ENCODE measurements at places on chromosomes 2 and 18.

DNA sequence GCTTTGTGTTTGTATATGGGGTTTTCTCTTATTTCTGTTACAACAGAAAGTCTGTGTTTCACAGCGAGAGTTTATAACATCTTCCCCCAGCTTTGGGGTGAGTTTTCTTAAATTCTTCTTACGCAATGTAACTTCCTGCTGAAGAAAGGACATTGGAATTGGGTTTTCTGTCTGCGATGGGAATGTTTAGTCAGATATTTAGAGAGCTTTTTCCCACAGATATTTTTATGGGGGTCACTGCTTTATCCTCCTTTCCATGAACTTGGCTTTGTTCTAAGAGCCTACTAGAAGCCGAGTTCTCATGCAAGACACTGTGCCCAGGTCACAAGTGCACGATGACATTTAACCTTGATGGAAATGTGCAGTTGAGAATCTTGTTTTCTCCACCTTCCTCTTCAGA is 22.1 kb downstream of the B3GNT2 start:
- no peak for DNase-seq

DNA sequence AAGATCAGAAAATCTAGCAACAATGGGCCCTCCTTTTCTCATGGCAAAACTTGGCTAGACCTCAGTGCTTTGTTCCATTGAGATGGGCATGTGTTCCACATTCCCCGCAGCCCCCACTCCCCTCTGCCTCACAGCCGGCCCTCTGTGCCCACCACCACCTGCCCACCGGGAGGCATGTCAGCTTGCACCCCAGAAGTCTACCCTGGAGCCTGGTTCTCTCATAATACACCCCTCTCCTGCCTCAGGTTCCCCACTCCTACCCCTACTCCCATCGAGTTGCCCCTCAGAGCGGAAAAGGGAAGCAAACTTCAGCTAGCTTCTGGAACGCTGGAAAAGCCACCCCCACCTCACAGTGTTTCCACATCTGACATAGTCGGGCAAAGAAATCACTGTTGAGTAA is 219.0 kb downstream of the ANAPC1 start:
- DNase-seq = no peak

DNA sequence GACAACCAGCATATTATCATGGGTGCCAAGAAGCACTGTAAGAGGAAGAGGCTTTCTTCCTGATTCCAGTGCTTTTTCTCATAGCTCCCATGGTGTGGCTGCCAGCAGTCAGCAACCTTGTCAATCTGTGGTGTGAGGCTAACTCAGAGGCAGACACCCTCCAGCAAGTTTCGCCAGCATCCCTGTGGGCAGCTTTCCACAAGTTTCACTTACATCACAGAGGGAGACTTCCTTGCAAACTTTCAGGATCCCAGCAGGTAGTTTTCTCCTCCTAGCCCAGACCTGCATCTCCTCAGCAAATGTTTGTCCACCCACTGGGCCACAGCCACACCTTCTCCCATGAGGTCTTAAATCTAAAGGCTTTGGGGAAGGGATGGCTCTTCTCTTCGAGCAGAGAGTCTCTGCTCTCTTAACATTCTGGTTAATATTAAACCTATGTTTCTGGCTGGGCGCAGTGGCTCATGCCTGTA is 9.1 kb downstream of the DNAH7 start:
- DNase-seq = no peak

- DNase-seq = no peak
Measured at GRCh38 chr2:236505648-236506047, 64.0 kb upstream of the ACKR3 start.

GRCh38 chr18:44229693-44230108 is 451.0 kb upstream of the SETBP1 start:
- no peak for DNase-seq

GRCh38 chr2:14944562-14945346 is 312.2 kb downstream of the LRATD1 start:
- no peak for DNase-seq

DNA sequence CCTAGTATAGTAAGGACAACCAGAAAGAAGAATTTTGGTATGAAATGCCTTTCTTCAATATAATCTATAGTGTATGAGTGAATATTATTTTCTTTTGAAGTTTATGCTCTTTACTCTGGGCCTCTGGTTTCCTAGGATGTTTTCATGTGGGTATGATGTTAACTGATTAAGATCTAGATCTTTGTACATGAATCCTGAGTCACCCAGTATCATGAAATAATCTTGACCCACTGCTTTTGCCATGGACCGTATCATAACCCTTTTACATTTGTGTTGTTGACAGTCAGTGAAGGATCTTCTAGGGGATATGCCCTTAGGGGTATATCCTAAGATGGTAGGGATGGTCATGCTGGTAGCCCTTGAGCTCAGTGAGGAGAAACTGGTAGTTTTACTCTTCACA is 100.3 kb downstream of the RAB3GAP1 start:
- no peak for DNase-seq

DNA sequence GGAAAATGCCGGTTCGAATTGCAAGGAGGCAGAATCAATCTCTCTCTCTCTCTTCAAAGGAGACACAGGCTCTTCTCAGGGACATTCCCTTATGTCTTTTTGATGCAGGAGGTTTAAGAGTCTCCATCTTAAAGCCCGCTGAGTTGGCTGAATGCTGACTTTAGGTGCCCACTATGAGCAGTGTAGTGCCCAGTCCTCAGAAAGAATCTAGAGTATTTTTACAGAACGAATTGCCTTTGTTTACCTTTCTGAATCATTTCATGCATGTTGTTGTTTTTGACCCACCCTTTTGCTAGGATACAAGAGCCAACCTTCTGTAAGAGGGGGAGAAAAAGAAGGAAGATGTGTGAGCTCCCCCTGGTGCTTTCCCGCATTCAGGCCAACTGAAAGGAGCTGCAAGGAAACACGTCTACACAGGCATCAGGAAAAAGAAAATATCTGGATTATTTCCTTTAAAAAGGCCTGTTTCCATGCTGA is 193.5 kb upstream of the TCF4 start:
- no peak for DNase-seq

GRCh38 chr2:47744074-47744473 is 38.9 kb upstream of the MSH6 start:
- no peak for DNase-seq

DNA sequence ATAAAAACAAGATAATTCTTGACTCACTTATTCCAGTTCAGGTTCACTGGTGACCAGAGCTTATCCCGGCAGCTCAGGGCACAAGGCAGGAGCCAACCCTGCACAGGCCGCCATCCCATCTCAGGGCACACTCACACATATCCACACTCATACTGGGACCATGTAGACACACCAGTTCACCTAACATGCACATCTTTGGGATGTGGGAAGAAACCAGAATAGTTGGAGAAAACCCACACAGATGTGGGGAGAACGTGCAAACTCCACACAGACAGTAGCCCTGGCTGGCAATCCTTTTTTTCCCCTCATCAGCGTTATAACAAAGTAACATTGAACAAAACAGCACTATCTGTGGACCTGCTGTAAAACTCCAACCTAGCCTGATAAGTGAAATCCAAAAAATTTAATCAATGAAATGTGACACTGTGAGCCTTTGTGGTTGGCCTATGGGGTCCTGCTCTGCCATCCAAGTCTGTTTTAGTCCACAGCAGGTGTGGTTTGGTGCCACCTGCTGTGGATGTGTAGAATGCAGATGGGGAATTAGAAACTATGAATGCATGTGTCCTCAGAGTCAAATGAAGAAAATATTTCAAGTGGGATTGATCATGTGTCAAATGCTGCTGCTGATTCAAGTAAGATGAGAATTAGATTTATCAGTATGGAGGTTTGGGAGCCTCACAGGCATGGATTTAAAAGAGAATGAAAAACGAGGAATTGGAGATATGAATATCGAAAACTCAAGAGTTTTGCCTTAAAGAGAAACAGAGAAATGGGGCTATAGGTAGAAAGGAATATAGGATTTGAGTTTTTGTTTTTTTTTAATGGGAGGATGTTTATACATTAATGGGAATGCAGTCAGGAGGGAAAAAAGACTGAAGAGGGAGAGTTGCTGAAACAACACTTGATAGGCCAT is 47.0 kb downstream of the UGP2 start:
- DNase-seq = peak; percentile 56

DNA sequence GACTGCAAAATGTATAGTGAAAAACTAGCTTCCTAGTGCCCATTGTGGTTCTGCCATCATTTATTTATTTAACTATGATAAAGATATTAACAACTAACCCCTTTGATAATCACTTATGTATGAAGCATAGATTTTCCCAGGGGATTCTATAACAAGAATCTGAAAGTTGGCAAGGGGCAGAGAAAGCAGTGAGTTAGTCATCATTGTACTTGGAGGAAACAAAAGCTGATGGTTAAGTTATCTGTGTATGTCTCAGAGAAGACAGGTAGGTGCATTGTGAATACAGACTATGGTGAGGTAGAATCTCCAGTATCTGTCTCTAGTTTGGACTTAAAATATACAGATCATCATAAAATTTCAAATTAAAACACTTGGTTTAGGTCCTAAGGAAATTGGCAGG is 2159.1 kb upstream of the CELF4 start:
- no peak for DNase-seq

GRCh38 chr18:5969989-5970403 is 74.7 kb upstream of the TMEM200C start:
- no peak for DNase-seq

- no peak for DNase-seq
Measured at GRCh38 chr2:218622606-218623365, 15.1 kb downstream of the PLCD4 start.

DNA sequence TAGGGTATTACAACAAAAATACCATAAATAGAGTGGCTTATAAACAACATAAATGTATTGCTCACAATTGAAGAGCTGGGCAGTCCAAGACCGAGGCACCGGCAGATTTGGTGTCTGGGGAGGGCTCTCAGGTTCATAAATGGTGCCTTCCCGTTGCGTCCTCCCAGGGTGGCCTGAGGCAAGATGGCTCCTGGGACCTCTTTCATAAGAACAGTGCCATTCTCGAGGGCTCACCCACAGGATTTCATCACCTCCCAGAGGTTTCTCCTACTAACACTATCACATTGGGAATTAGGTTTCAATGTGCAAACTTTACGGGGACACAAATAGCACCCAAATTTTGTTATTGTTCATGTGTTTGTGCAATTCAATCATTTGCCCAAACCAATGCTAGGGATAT is 793.5 kb upstream of the HS6ST1 start:
- no peak for DNase-seq

DNA sequence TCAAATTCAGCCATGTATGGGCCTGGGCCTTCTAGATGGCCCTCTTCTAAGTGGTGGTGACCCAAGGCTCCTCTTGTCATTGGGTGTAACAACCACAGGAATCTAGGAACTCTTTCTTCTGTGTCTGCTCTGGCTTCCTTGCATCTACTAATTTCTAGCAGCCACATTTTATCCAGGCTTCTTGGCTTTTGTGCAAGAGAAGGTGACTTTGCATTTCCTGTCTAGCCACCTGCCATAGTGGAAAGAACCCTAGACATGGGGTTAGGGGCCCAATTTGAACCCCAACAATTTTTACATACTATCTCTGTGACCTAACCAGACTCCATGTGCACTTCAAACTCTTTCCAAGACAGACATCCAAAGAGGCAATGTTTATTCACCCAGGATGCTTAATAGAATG is 25.1 kb downstream of the SMYD1 start:
- DNase-seq = no peak

DNA sequence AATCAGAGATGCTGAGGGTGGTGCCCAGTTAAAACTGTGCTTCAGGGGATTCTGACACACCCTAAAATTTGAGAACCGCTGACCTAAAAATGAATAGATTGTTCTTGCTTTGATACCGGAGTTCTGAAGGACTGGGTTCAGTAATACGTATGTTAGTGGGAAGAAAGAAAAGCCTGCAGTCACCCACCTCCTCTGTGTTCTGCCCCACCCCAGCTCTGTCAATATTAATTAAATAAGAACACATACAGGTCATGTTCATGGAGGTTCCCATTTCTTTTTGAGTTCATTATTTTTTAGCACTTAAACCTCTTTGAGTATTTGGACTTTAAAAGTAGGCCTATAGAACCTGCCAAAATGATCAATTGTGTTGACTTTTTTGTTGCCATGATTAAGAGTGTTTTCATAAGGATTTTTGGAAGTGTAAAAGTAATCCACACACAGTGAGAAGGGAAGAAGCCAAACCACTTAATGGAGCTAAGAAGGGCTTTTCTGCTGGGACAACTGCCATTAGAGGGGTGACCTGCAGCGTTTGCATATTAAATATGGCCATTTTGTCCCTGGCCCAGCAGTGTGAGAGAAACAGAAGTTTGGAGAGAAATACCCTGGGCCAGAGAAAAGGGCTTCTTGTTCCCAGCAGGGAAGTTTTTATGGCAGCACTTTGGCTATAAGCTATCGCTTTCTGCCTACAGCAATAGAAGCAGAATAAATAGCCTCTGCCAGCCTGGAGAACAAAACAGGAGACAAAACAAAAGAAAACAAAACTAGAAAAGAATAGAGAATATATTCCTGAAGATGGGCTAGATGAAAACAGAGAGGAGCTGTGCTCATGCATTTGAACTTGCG is 80.7 kb upstream of the RNF152 start:
- DNase-seq = no peak

- no peak for DNase-seq
Measured at GRCh38 chr2:239157771-239158170, 243.0 kb downstream of the HDAC4 start.

DNA sequence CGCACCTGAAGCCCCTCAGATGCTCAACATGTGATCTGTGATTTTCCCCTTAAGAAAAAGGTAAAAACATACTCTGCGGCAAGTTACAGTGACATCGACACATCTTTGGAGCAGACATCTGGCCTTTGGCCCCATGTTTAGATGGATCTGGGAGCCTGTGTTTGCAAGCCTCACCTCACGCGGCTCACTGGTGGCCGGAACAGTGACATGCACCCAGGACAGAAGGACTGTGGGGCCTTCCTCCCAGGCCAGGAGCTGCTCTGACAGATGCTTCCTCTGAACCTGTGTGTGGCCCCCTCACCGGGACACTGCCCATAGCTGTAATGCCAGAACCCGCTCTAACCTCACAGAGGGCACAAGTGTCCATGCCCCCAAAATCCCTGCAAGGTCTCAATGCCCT is 13.1 kb downstream of the PASK start:
- no peak for DNase-seq

- DNase-seq = no peak
Measured at GRCh38 chr2:210727549-210727948, 171.2 kb downstream of the CPS1 start.

GRCh38 chr2:236965021-236965840 is 120.5 kb upstream of the COPS8 start:
- no peak for DNase-seq

GRCh38 chr2:176508984-176509740 is 239.9 kb downstream of the MTX2 start:
- peak; percentile 38 for DNase-seq

GRCh38 chr2:238228700-238229099 is 11.1 kb downstream of the HES6 start:
- no peak for DNase-seq

GRCh38 chr2:46379213-46380037 is 82.2 kb downstream of the EPAS1 start:
- no peak for DNase-seq
